ENCODE measurements at places on chromosomes 7 and 10. TPM values are rescaled to one million over a fixed set of nuclear protein-coding genes. Genes with fewer than 3 reads are reported as not detected.

The APBB1IP gene
- total RNA-seq = 1.4 TPM

The H2BK1 gene
- not detected for total RNA-seq

The GIMAP4 gene
- total RNA-seq = 3.4 TPM

The SFXN4 gene
- total RNA-seq = 18.3 TPM

The VGF gene
- not detected for total RNA-seq

The CDHR1 gene
- total RNA-seq = 29.0 TPM

The ELN gene
- 4.9 TPM for total RNA-seq

The BPGM gene
- 8.9 TPM for total RNA-seq

The AMZ1 gene
- total RNA-seq = 0.12 TPM

The PON3 gene
- total RNA-seq = 2.0 TPM

The STEAP1B gene
- total RNA-seq = 2.0 TPM

The FAM25G gene
- total RNA-seq = 3.4 TPM

The ABCB4 gene
- 0.20 TPM for total RNA-seq

The ASAH2 gene
- total RNA-seq = 3.1 TPM

The ICA1 gene
- total RNA-seq = 9.4 TPM

The LLCFC1 gene
- total RNA-seq = not detected

The BICC1 gene
- total RNA-seq = 0.32 TPM

The ANKRD22 gene
- total RNA-seq = 32.9 TPM

The ENKUR gene
- not detected for total RNA-seq

The SLC26A5 gene
- not detected for total RNA-seq

The HPSE2 gene
- total RNA-seq = 0.20 TPM

The HTR5A gene
- total RNA-seq = not detected

The PLAC9 gene
- 5.0 TPM for total RNA-seq

The ASAH2B gene
- 2.7 TPM for total RNA-seq

The WIPF3 gene
- total RNA-seq = 1.2 TPM

The ZNF804B gene
- total RNA-seq = not detected

The ENO4 gene
- total RNA-seq = not detected

The TLL2 gene
- total RNA-seq = 0.12 TPM

The CALML5 gene
- total RNA-seq = 16.6 TPM

The ZNRF2 gene
- total RNA-seq = 14.5 TPM

The DDC gene
- total RNA-seq = not detected

The EPHA1 gene
- total RNA-seq = 79.0 TPM

The CYP2E1 gene
- 10.6 TPM for total RNA-seq
